Stimulated activated CD4-positive, alpha-beta T cell treated with anti-CD3 and anti-CD28 coated beads, TNF-alpha, amount 100 ng/mL, for 1 hour (primary cell): ENCODE measurements at places on chromosomes 12 and 14.

- DNase-seq = no peak
Measured at GRCh38 chr12:130713581-130713991, 2.5 kb downstream of the RIMBP2 start.

GRCh38 chr12:65074932-65075331 lies 46.2 kb downstream of the WIF1 start:
- DNase-seq = no peak

GRCh38 chr14:73049428-73049827 lies 8.9 kb upstream of the RBM25 start:
- DNase-seq = no peak

- DNase-seq = no peak
Measured at GRCh38 chr14:66724996-66725395, 217.0 kb downstream of the GPHN start.

DNA sequence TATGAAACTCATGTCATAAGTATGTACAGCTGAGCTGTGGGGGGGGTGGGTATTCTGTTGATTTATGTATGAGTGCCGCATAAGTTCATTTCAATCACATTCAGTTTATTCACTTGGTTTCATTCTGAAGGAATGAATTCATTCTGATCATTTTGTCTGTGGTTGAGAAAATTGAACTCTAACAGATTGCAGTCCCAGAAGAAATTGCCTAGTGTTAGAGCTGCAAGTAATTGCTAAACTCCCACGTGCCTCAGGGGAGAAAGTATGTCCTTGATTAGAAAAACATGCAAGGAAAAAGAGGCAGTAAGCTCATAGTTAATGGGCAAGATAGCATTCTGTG lies 442.4 kb upstream of the MGAT4C start:
- DNase-seq = no peak

GRCh38 chr12:11840366-11840765 lies 190.9 kb downstream of the ETV6 start:
- DNase-seq = no peak

DNA sequence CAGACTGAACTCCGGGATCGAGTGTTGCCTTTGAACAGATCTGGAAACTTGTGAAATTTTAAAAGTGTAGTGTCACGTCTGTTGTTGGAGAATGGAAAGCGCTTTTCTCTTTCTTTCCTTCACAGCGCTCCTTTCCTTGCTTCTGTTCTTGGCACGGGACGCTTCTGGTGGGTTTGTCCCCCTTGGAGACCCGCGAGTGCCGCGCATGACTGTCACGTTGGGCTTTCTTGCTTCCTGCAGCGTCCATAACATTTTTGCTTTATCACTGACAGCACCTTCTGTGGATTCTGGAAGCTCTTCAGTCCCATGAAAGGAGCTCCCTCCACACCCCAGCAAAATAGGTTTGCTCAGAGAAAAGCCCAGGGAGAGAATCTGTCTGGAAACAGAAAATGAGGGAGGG lies 193.0 kb upstream of the TMEM132C start:
- no peak for DNase-seq

DNA sequence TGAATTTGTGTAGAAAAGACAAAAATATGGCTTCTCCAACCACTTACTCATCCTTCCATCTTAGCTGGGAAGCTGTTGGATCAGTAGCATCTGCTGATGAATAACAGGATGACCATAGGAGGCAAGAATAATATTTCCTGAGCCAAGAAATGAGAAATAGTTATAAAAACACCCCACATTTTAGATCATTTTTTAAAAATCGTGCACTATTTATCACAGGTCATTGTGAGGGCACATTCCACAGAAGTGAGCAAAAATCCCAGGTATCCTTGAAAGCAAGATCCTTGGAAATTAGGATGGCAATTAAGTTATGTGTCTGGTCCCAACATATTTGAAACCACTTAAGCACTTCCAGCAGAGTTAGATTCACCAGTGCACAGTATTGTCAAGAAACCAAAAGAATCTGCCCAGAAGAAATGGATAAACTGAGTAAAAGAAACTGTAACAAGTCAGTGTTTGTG lies 8.4 kb downstream of the FAR2 start:
- DNase-seq = no peak

DNA sequence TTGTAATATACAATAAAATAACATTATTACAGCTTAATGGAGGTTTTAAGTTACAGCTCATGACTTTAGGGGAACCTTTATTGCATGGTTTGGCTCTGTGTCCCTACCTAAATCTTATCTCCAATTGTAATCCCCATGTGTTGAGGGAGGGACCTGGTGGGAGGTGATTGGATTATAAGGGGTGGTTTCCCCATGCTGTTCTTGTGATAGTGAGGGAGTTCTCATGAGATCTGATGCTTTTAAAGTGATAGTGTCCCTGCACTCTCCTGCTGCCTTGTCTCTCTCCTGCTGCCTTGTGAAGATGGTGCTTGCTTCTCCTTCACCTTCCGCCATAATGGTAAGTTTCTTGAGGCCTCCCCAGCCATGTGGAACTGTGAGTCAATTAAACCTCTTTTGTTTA lies 132.1 kb upstream of the SYT1 start:
- no peak for DNase-seq

GRCh38 chr12:123065676-123066383 lies 85.1 kb downstream of the PITPNM2 start:
- no peak for DNase-seq

DNA sequence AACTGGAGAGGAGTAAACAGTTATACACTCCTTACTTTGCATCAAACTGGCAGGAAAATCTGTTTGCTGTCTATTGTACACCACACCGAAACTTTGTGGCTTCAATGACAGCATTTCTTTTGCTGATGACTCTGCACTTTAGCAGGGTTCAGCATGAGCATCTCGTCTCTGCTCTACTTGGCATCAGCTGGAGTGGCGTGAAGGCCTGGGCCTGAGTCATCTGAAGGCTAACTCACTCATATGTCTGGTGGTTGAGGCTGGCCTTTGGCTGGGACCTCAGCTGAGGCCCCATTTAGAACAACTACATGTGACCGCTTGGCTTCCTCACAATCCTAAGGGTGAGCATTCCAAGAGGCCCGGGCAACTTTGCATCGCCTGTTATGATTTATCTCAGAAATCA lies 28.7 kb upstream of the REP15 start:
- DNase-seq = no peak

GRCh38 chr12:80681786-80682185 lies 25.6 kb upstream of the MYF6 start:
- DNase-seq = no peak

DNA sequence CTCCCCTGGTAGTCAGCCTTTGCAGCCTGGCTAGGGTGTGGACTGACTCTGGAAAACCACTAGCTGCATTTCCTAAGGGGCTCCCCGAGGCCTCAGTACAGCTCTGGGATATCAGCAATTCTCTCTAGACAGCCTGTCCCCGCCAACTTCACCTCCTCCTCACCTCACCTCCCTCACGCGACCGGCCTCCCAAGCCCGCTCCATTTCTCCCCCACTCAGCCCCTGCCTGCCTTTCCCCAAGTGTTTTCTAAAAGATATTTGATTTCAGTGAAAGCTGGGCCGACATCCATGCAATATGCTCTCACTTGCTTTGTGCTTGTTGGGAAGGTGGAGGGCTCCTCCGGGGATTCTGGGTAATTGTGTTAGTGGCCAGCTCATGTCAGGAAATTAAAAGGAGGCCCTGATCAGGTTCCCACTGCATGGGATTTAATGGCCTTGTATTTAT lies 91.8 kb downstream of the ESRRB start:
- DNase-seq = no peak

DNA sequence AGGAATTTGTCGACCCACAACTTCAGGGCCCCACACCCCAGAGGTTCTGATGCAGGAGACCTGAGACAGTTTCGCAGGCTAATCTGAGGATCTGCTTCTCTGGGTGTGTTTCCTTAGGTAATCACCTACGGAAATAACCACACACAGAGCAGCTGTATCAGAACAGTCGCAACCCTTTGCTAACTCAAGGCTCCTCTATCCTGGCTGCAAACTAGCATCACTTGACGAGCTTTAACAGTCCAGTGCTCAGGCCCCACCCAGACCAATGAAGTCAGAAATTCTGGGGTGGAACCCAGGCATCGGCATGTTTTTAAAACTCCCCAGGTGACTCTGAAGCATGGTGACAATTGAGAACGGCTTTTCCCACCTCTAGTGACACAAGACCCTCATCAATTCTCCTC lies 20.7 kb downstream of the SLC7A7 start:
- DNase-seq = no peak

DNA sequence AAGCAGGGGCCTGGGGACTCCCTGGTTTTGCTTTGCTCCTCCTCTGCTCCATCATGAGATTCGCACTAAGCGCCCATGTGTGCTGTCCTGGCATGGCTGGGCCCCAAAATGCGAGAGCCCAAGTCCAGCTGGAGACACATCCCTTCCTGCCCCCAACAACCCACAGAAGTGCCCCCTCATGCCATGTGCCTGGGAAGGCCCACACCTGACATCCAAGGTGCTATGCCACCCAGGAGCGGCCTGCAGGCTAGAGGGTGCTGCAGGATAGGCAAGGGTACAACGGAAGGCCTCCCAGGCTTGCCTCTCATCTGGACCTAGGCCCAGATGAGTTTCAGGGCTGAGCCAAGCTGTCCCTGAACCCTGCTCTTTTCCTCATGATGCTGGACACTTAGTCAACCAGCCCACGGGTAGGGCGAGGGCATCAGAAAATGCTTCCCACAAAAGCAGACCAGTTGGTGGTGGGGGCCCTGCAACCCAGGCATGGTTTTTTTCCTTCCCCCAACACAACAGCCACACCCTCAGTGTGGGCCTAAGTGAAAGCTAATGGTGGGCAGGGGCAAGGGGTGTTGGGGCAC lies 13.2 kb upstream of the KRT80 start:
- DNase-seq = no peak

DNA sequence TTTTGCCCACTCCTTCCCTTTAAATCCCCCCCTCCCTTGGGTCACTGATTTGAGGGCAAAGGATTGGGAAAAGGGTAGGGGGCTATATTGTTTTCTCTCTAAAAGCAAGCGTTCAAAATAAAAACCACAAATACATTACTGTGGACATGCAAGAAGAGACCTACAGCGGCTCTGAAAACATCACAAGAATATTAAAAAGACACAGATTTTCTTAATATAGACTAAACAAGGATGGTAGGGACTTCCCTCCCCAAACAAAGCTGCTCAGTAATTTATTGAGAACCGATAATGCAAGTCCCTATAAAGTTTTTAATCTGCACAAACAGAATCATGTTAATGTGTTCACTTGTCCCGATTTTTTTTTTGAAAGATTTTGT lies 12.9 kb downstream of the TBX3 start:
- DNase-seq = no peak

DNA sequence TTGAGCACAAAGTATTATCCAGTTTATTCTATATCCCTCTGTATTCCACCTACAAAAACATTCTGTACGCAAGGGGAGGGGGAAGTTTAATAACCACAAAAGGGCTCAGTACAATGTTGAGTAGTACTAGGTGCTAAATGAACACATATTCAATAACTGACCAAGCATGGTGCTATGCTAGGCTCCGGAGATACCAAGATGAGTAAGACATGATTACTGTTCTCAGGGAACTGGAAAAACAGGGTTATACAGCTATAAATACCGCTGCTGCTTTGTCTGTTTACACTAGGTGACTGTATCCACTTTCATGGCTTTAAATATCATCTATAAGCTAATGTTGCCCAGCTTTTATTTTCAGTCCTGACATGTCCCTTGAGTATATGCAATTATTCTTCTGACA lies 135.8 kb downstream of the INSM2 start:
- DNase-seq = no peak

DNA sequence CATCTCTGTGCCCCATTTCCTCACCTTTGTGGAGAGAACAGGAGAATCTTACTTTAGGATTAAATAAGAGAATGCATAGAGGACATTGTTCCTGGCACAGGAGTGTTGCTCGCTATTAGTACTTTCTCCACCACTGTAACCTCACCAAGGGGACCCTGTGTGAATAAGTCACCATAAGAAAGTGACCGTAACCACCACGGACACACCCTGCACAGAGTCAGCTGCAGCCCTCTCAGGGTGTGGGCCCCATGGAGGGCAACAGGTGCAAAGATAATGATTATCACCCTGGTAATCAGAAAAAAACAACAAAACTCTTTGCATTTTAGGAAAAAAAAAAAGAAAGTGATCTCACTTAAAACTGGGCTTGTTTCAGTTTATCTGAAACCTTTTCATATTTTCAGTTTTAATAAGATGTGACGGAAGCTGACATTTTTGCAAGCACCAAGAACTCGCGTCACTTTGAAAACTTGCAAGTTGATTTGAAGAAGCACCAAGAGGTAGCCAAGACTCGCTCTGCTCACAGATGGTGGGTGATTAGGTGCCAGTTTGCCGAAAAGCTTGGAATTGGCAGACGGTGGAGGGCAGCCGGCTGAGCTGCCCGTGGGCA lies 87.0 kb upstream of the VRK1 start:
- DNase-seq = no peak

DNA sequence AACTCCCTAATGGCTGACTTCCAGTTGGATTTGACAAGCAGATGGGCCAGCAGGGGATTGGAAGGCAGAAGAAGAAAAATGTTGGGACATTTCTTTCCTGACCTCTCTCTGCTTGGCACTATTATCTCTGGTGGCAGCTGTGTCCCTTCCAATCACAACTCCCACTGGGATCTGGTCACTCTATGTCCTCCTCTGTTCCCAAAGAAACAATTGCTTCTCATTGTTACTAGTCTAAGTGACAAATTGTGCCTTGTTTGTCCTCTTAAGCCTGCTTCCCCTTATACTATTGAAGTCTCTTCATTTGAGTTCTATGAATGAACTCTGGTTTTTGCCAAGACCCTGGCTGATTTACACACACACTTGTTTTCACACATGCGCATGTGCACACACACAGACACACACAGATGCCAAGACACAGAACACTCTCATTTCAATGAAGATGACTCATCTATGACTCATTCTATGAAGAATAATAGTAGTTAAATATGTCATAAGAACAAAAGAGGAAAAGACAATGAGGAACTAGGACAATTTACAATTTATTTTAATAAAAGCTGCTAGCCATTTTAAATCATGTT lies 83.0 kb upstream of the FAR2 start:
- no peak for DNase-seq

DNA sequence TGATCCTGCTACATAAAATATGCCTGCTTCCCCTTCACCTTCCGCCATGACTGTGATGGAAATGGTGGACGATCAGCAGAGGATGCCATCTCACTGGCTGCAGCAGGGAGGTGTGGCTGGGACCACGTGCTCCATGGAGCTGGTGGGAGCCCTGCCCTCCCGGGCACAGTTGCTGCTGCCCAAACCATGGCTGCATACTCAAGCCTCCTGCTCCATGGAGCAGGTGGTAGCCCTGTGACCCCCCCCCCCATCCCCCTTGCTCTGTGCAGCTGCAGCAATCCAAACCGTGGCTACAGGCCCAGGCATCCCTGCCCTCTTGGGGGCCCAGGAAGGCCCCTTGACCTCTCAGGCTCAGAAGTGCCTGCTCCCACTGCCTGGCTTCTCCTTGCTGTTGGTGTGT lies 597.5 kb upstream of the LMO3 start:
- DNase-seq = no peak

DNA sequence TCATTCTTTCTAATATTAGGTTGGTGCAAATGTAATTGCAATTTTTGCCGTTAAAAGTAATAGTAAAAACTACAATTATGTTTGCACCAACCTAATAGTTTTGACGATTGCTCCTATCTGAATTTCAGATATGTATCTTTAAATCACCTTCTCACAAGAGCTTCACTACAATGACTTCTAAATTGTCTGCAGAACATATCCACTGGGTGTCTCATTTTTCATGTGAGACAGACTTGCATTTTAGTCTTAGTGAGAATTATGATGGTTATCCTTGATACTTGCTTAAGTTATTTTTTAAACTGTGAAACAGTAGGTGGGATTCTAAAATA lies 84.6 kb downstream of the ITPR2 start:
- no peak for DNase-seq

GRCh38 chr14:101584055-101584859 lies 23.0 kb downstream of the DIO3 start:
- DNase-seq = no peak

GRCh38 chr12:71838676-71839075 lies 883 bp upstream of the TBC1D15 start:
- no peak for DNase-seq
